ENCODE measurements at places on chromosomes 5 and 9. TPM values are rescaled to one million over a fixed set of nuclear protein-coding genes. Genes with fewer than 3 reads are reported as not detected.

Gene SPZ1
- 3.9 TPM for total RNA-seq

Gene RNF14
- total RNA-seq = 37.1 TPM

Gene MYOT
- not detected for total RNA-seq

Gene RABGAP1
- 226 TPM for total RNA-seq

Gene SKIC3
- total RNA-seq = 148 TPM

Gene ACTBL2
- total RNA-seq = 3.1 TPM
